SIG-M5 (cell line): ENCODE measurements at places on chromosomes 5 and 9.

GRCh38 chr5:153711755-153712154 is 221.3 kb downstream of the GRIA1 start:
- DNase-seq = no peak

GRCh38 chr5:161093100-161093499 is 241.1 kb upstream of the ATP10B start:
- DNase-seq = no peak

- DNase-seq = no peak
Observed at GRCh38 chr9:132125944-132126679, 35.7 kb upstream of the NTNG2 start.

DNA sequence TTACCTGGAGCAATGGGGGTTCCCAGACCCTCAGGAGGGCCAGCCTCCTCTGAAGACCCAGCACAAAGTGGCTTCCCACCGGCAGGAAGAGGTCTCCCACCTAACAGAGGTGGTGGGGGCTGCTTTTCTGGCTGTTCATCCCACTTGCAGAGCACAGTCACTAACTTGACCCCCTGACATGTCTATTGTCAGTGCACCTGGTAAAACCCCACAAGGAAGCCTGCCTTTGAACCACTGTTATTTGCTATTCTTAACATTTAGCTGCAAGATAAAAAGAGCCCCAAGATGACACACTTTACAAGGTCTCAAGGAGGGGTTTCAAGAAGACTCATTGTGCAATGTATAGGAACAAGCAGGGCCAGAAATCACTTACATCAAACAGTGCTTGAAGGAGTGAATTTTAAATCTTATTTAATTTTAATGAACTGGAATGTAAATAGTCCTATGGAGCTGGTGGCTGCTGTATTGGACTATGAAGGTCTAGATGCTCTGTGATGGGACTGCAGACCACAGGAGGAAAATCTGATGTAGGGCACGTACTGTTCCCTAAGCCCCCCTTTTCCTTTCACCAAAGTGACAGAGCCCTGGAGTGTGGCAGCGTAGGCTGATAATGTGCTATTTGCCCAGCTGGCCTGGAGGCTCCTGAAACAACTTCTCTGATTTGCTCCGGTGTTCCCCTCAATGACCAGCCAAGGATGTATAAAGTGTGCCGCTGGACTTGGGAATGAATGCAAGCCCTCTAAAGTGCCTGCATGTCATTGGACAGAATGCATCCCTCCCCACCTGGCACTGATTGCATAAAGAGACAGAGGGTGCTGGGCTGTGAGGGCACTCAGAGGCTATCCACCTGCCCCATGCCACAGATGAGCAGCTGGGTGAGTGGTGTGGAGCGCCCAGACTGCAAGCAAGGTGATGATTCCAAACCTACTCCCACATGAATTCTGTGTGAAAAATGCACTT is 80.2 kb downstream of the PTPN3 start:
- no peak for DNase-seq

- DNase-seq = no peak
Observed at GRCh38 chr5:88952344-88952743, 69.4 kb upstream of the MEF2C start.

- DNase-seq = no peak
Observed at GRCh38 chr9:123567013-123567412, 211.0 kb downstream of the CRB2 start.

DNA sequence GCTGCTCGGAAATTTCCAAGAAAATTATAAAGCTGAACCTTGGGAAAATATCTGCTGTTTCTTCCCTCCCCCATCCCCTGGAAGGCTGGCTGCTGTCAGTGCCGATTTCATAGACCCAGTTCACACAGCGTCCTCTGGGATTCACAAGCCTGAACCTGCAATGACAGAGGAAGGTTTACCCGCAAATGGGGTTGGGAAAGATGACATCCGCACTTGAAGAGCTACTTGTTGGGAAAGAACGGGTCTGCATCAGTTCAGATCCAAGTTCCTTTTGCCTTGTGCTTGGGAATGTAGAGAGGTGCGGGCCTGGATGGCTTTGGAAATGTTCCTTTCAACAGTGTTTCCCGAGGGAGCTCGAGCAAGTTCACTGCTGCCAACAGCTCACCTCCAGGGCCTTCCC is 13.9 kb downstream of the PCDH12 start:
- DNase-seq = no peak

GRCh38 chr5:72255237-72255636 is 64.8 kb downstream of the MRPS27 start:
- DNase-seq = no peak

DNA sequence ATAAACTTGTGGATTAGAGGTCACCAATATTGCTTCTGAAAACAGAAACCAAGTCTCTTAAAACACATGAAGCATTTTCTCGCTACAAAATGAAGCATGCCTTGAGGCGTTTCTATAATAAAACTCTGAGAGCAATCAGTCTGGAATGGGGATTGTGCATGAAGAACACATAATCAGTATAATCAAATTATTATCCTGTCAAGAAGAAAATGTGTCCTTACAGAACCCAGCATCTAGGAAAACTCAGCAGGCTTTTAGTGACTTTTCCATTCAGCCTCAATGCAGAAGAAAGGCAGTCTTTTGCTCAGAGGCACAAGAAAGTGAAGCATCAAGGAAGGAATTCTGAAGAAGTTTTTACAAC is 121.9 kb downstream of the CDH18 start:
- no peak for DNase-seq

GRCh38 chr5:335740-336038 is 14.2 kb downstream of the AHRR start:
- no peak for DNase-seq

DNA sequence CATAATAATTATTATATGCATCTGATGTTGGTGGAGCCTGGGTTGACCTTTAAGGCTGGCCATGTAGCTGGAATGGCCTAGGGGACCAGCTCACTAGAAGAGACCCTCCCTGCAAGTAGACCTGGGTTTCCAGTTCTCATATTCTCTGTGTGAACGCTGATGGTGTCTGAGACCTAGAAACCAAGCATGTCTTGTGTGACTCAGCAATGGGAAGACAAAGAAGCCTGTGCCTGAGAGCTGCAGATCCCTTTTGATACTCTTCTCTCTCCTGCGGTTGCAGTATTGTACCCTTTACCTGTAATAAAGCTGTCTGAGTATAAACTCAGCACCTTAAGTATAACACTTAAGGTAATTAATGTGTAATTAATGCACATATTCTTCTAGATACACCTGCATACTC is 22.2 kb downstream of the C9orf152 start:
- no peak for DNase-seq

DNA sequence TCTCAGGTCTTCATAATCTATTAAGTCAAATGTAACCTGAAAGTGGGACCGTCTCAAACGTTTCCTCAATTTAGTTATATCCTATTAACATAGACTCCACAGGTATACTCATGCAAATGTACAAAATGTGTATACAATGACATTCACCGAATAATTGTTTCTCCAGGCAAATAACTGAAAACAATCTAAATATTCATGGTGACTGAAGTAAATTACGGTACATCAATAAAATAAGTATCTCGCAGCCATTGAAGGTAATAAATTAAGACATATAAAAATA is 482 bp downstream of the IARS1 start:
- DNase-seq = no peak

DNA sequence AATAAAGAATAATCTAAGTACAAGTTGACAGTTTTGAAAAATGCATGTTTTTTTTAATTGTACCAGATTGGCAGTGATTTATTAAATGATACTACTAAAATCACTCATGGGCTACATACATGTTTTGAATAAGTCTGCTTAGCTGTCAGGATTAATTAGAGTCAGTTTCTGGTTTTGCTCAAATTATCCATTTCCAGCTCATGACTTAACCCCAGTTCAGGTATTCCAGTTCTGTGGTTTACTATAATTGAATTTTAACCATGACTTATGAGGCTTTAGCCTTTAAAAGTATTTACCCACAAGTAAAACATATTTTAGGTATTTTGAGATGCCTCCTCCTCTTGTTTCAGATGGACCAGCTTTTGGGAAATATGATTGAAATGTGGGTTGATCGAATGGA is 17.8 kb upstream of the LRRC70 start:
- DNase-seq = no peak

DNA sequence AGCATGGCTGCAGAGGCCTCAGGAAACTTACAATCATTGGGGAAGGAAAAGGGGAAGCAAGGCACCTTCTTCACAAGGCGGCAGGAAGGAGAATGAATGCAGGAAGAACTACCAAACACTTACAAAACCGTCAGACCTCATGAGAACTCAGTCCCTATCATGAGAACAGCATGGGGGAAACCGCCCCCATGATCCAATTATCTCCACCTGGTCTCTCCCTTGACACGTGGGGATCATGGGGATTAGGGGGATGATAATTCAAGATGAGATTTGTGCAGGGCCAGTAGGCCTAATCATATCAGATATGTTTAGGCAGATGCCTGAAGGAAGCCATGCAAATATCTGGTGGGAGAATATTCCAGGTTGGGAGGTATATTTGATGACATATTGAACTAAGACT is 1176.4 kb upstream of the CDH18 start:
- DNase-seq = no peak

DNA sequence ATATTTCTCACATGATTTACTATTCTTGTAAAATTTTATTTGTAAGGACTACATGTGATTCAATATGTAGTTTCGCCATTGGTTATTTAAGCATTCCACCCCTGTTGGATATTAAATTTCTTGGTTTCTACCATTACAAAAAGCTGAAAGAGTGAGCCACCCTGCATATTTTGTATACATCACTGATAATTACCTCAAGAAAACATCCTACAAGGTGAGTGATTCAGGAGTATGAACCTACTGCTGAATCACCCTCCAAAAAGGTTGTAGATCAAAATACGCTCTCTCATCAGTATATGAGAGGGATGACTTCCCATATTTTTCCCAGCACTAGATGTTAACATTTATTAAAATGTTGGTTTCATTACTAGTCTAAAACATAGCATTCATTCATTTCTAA is 454.3 kb upstream of the WWC1 start:
- DNase-seq = no peak

- DNase-seq = no peak
Observed at GRCh38 chr9:90301277-90301653, 341.4 kb downstream of the DIRAS2 start.

DNA sequence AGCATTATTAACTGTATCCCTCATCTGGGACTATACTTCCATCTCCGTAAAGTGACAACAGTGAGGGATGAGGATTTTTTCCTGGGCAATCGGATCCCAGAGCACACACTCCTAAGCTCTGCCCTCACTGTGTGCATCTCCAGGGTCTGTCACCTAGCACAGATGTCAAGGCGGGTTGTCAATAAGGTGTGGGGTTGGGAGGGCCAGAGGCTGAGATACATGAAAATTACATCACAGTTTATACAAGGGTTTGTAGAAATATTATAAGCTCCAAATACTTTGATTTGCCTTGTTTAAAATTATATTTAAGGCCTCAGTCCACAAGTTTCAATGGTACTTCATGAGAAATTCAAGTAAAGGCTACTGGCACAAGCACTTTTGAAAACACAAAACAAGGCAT is 4.5 kb downstream of the ADAMTS12 start:
- no peak for DNase-seq

- DNase-seq = no peak
Observed at GRCh38 chr5:142197098-142197497, 88.5 kb downstream of the NDFIP1 start.

- no peak for DNase-seq
Observed at GRCh38 chr9:270657-271237, 56.1 kb downstream of the DOCK8 start.

DNA sequence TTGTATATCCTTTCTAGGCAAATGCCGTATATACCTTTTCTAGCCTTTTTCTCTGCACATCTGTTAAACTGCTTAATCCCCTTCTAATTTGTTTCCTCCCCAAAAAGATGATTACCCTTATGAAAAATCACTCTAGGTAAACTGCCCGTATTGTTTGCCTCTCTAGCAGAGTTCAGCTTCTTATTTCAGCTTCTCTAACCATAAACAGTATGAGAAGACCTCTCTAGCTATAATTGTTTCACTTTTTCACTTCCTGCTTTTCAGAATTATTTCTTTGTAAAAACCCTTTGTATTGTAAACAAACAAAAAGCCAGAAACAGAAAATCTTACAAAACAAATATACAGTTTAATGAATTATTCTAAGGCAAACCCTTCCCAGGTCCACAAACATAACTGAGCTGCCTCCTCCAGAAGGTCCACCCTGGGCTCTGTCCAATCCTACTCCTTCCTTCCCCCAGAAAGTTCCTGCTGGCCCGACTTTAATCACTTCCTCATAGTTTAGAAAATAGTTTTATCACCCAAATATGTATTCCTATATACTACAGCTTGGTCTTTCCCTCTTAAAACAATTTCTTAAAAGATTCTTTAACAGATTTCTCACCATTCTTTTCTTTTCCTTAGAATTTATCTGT is 158.1 kb downstream of the FGF1 start:
- DNase-seq = no peak

GRCh38 chr9:34601937-34602573 is 9.8 kb downstream of the RPP25L start:
- DNase-seq = no peak

GRCh38 chr9:3137347-3137695 is 293.4 kb upstream of the PUM3 start:
- DNase-seq = no peak

GRCh38 chr5:3778000-3778550 is 182.4 kb downstream of the IRX1 start:
- no peak for DNase-seq

- no peak for DNase-seq
Observed at GRCh38 chr9:36803961-36804360, 230.1 kb downstream of the PAX5 start.
